ENCODE measurements at places on chromosomes 1 and 21.

GRCh38 chr1:41576620-41577019 is 92.1 kb upstream of the EDN2 start:
- DNase-seq, result no peak

DNA sequence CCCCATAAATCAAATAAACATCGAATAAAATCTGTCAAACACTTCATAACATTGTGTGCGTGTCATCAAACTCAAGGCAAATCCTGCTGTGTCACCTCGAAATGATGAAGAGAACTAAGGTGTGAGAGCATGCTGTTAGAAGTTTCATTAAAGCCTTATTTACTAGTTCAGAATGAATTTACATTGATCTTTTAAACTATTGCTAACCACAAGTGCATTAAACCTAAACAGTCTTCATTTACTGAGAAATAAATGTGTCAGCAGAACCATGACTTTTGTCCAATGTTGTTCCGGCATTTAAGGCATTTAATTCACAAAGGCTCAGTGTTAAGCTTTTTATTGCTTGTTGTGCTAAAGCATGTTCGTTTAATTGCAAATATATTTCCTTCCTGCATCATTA is 474.4 kb downstream of the SETD4 start:
- DNase-seq, result no peak

DNA sequence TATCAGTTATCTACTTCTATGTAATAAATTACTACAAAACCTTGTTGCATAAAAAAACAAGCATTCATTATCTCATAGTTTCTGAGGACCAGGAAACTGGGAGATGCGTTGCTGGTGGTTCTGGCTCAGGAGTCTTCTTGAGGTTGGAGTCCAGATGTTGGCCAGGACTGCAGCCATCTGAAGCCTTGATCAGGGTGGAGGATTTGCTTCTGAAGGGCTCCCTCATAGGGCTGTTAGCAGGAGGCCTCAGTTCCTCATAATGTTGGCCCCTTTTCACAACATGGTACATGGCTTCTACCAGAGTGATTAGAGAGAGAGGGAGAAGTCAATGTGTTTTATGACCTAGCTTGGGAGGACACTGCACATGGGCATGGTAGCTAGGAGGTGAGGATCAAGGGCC is 137.4 kb downstream of the CNIH3 start:
- DNase-seq, result no peak

DNA sequence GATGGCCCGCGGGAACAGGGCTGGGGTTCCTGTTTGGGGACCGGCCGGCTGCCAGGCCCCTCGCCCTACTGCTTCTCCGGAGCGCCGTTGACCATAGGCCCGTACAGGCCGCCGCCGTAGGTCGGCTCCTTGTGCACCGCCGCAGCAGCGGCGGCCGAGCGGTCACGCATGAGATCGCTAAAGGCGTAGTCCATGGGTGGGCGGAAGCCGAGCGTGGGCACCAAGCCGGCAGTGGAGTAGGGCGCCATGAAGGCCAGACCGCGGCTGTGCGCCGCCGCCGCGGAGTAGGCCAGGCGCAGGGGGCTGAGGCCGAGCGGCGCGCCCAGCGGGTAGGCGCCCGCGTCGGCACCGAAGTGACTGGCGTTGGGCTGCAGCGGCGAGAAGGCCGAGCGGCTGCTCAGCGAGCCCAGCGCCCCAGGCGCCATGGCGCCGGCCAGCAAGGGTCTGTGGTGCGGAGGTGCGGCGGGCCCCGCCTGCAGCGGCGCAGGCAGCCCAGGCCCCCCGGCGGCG is 4.6 kb downstream of the DMRTA2 start:
- DNase-seq, result peak; percentile 28

DNA sequence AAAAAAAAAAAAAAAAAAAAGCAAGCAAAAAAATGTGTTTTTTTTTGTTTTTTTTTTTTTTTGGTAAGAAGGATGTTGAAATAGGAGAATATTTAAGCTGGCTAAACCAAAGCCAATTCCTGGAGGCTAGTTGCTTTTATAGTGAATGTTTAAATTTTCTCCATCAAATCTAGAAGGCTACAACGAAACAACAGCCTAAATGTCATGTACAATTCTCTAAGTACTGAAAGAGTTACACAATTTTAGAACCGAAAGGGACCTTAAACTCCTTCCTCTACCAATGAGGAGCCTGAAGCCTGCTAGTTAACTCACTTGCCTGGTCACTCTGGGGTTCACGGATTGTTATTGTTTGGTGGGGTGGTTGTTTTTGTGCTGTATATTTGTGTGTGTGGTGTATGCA is 3.5 kb downstream of the WLS start:
- DNase-seq, result no peak

DNA sequence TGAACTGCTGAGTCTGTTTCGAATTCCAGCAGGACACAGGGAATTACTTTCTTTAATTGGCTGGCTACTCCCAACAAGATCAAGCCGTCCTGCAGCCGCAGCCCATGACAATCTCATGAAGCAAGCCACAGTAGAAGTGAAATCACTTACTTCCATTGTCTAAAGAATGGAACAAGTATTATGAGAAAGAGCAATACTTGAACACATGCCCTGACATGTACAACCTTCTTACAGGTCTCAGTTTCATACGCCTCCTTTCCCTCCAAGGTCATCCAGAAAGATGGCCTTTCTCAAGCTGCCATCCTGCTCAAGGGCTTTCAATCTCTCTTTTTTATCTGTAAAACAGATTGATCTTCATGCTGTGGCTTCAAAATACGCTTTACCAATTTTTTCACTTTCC is 85.1 kb downstream of the PCSK9 start:
- no peak for DNase-seq

DNA sequence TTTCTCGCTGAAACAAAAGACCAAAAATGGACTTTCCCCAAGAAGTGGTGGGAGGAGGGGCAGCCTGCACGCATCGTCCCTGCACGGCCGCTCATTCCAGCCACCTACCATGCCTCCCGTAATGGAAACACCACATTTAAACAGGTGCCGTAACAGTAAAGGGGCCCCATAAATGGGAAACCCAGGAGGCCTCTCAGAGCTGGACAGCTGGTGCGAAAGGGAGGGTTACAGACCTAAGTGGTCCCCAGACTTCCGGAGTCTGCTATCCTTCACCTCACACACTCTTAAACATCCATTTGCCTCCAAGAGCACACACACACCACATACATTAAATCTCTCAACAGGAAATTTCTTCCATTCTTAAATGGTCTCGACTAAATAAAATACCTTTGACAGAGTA is 120.7 kb upstream of the SOD1 start:
- DNase-seq, result no peak

GRCh38 chr1:171644805-171645483 is 7.5 kb downstream of the MYOC start:
- DNase-seq, result peak; percentile 46

- no peak for DNase-seq
Observed at GRCh38 chr1:205939690-205940330, 3.4 kb downstream of the SLC26A9 start.

GRCh38 chr21:37489553-37489952 is 123.0 kb downstream of the DYRK1A start:
- no peak for DNase-seq

DNA sequence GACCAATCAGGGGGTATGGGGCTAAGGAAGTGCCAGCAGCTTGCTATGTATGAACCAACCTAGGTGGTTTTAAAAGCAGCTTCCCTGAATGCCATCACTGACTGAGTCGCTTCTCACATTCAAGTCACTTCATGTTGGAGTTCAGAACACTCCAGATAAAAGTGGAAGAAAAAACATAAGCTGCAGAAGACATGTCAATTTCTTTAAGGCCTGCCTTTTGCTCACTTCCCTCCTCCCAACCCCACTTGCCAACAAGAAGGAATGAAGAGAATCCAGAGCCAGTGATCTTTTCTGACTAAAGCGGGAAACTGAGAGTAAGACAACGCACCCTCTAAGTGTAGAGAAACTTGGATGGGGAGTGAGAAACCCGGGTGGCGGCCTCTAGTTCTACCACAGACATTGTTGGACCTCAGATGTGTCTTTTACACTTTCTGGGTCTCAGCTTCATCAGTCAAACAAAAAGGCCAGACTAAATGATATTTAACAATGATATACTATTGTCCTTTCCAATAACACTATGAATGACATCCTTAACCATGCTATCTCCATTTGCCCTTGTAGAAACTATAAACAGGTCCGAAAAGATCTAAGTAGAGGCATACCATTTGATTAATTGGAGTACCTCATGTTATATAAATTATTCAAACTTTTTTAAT is 54.1 kb downstream of the LUZP1 start:
- no peak for DNase-seq

DNA sequence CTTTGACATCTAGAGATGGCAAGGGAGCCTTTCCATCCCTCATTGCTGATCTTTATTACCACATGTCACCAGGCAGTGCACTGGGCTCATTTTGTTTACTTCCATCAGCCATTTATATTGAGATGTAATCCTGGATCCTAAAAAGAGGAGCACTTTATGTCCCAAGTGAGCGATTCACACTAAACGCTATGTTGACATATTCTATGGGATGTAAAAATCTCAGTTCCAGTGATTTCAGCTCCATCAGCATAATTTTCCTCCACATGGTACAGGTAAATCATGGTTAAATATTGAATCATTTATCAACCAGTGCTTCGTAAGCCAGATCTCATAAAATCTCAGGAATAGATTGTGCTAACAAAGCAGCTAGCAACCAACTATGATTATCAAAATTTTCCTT is 634.8 kb upstream of the PLXNA2 start:
- DNase-seq, result no peak

GRCh38 chr1:182614796-182615454 is 10.7 kb upstream of the RGS16 start:
- DNase-seq, result peak; percentile 77

DNA sequence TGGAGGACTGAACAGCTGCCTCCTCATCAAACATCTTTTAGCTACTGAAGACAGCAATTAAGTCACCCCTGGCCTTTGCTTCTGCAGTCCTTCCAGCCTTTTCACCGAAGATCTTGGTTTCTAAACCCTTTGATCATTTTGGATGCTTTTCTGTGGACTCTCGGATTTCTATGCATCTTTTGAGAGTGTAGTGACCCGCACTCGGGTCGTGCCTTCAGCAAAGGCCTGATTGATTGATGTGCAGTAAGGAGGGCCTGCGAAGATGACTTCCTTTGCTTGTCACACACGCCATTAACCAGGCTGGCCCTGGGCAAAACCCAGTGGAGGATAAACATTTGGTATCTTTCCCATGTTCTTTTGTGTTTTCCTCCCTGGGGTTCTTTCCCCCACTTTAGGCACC is 157.5 kb upstream of the CD34 start:
- DNase-seq, result no peak
